T-cell (primary cell): ENCODE measurements at places on chromosomes 3 and 15. TPM values are rescaled to one million over a fixed set of nuclear protein-coding genes. Genes with fewer than 3 reads are reported as not detected.

The STRIT1 gene
- not detected for total RNA-seq

The NEK10 gene
- total RNA-seq = 0.73 TPM

GRCh38 chr3:189806171-189806951, 175.2 kb downstream of the TP63 start:
- H3K4me3 ChIP-seq = no peak overlapping the region
- no peaks in the 10 kb centered on the region for H3K36me3 ChIP-seq
- no peaks in the 10 kb centered on the region for H3K27me3 ChIP-seq
- DNase-seq = no peak
- no peaks in the 10 kb centered on the region for H3K4me1 ChIP-seq

DNA sequence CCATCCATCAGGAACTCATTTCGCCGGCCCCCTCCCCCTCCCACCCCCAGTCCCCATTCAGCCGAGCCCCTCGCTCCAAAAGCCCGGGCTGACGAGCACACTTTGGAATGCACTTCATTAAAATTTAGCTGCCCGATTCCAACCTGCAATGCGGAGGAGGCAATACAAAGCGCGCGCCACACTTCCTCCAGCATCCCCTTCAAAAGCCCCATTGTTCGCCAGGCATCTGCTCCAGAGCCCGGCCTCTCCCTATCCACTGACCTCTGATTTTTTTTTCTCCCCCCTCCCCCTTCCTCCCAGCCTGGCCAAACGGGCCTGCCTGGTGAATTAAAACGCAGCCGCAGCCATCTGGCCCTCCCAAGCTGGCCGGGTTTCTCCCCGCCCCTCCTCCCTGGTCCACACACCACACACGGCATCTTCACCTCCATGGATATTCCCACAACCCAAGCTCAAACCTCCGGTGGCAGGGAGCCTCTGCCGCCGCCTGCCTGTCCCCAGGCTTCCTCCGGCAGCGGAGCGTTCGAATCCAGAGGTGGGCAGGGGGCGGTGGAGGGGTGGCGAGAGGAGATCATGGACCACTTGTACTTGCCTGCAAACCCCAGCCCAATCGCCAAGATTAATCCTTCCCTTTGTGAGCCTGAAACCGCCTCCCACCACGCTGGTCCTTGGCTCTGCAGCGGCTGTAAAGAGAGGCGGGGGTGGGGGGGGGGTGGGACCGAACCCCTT, 441.3 kb downstream of the MAGI1 start:
- no peaks in the 10 kb centered on the region for H3K36me3 ChIP-seq
- no peak overlapping the region for H3K4me3 ChIP-seq
- no peak overlapping the region for H3K27ac ChIP-seq

- DNase-seq = no peak
- H3K36me3 ChIP-seq = no peaks in the 10 kb centered on the region
- H3K4me3 ChIP-seq = no peak overlapping the region
- H3K27me3 ChIP-seq = no peaks in the 10 kb centered on the region
Observed at GRCh38 chr3:33624756-33625155, 93.3 kb downstream of the CLASP2 start.

The ECE2 gene
- not detected for total RNA-seq

The CHDH gene
- 0.44 TPM for total RNA-seq

DNA sequence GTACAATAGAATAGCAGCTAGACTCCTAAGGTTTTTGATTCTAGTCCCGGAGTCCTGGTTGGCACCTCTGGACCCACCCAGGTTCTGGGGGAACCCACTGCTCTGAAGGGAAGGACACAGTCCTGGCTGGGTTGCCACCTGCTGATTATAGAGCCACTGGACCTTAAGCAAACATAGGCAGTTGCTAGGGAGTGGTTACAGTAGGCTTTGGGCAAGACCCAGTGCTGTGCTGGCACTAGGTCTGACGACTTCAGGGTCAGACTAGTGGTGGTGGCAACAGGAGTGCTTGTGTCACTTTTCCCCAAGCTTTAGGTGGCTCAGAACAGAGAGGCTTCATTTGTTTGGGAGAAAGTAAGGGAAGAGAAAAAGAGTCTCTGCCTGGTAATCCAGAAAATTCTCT, 109.8 kb upstream of the C3orf80 start:
- H3K27ac ChIP-seq = no peak overlapping the region
- no peak for DNase-seq
- no peaks in the 10 kb centered on the region for H3K4me1 ChIP-seq
- no peaks in the 10 kb centered on the region for H3K36me3 ChIP-seq
- no peaks in the 10 kb centered on the region for H3K27me3 ChIP-seq
- H3K4me3 ChIP-seq = no peak overlapping the region

The CLDN16 gene
- total RNA-seq = not detected

DNA sequence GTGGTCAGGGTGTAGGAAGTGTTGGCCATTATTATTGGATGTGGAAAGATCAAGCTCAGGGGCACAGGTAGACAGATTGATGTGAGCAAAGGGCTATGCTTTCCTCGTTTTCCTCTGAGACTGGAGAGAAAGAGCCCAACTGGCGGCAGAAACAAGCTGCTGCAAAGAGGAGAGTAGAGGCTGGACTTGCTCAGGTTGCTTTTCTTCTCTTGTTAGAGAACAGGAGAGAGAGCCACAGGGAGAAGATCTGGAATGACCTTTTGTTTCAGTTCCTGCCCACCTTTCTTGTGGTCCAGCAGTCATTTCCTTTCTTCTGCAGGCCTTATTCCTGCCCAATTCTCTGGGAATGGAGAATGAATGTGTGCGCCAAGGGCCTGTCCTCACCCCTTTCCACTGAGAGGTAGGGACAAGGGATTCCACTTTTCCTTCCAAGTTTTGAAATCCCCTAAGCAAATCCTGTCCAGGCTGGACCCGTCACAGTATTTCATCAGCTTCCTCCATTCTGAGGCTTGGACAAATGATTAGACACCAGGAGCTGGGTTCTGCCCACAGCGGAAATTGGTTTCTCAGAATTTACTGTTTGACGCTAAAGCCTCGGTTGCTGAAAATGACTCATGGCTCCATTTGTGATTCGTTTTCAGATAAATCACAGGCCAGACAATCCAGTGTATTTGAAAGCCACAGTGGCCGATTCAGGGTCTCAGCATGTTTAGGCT, 16.1 kb downstream of the ZNF80 start:
- H3K4me1 ChIP-seq = peaks cover 6% of the 10 kb centered on the region
- H3K4me3 ChIP-seq = no peak overlapping the region
- peak overlapping the region; percentile 87 for H3K27ac ChIP-seq
- DNase-seq = no peak

The GNL3 gene
- total RNA-seq = 110 TPM
